ENCODE measurements at places on chromosomes 1 and 21.
A peak's percentile ranks its signal among the peaks of the same experiment; 100 is the strongest.

DNA sequence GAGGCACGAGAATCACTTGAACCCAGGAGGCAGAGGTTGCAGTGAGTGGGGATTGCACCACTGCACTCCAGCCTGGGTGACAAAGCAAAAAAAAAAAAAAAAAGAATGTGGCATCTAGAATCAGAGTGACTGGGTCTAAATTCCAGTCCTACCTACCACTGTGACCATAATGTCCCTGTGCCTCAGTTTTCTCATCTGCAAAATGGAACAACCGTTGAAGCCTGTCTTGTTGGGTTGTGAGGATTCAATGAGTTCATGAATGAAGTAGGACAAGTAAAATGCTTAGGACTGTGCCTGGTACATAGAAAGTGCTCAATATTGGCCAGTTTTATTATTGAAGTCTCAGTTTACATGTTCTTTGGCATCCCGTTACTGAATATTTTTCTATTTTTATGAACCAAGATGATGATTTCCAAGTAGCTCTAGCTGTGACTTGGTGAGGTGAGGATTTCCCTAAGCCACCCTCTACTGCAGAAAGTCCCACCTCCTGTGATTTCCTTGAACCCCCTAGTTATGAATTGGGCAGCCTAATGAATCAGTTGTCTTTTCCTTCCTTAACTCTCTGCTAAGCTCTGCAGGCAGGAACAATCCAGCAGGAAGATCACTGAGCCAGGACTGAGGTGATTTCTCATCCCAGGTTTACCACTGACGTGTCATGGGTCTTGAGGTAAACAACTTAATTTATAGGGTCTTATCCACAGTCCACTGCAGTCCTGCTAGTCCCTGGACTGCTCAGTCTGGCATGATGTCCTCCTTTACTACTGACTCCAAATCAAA, 18.9 kb upstream of the MEAF6 start:
- no peak for DNase-seq

DNA sequence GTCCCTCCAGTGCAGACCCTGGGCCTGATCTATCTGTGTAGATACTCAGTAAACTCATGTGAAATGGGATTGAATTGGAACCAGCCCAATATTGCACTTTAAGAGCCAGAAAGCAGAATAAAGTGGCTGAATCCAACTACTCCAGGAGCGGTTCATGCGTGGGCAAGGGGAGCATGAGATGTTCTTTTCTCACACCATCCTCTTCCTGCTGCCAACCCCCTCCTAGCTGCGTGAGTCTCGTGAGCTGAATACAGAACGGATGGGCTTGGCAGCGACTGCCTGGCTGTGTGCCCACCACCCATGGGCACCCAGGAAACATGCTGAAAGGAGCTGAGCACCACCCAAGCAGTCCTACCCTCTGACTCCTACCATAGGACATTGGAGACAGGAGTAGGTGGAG, 128.3 kb downstream of the ELAVL4 start:
- no peak for DNase-seq

GRCh38 chr1:7326366-7326765, 444.7 kb upstream of the VAMP3 start:
- DNase-seq: no peak

- DNase-seq: no peak
Observed at GRCh38 chr1:178713259-178713658, 11.8 kb upstream of the RALGPS2 start.

DNA sequence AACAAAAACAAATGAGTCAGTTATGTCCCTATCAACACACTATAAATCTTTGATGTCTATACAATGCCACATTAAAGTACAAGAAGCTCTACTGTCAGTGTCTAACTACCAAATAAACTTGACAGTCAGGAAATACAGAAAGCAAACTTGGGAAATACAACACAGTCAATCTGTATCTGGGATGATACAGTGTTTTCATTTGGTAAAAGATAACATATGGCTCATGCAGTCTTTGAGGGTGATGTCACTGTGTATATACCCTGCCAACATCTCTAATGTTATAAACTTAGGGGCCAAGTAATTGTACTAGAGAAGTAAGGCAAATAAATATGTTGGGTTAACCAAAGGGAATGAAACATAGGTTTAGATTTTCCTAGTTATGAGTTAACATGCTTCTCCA, 552.5 kb upstream of the ADAMTS5 start:
- DNase-seq: no peak

DNA sequence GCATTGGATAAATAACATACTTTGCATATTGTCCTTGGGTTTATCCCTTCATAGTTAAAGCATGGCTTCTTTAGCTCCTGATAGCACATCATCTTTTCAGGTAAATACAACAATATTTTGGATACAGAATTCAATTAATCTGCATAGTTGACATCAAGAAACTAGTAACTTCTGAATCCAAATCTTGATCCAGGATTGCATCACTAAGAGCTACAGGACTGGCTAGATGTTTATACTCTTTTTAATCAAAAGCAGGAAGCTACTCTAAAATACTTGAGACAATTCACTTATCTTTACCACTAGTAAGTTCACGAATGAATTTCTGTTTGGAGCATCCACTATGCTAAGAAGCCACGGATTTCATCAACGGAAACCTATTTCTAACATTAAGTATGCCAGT, 54.2 kb upstream of the SLC44A3 start:
- no peak for DNase-seq

GRCh38 chr21:16124378-16125138, 394.8 kb downstream of the USP25 start:
- no peak for DNase-seq

DNA sequence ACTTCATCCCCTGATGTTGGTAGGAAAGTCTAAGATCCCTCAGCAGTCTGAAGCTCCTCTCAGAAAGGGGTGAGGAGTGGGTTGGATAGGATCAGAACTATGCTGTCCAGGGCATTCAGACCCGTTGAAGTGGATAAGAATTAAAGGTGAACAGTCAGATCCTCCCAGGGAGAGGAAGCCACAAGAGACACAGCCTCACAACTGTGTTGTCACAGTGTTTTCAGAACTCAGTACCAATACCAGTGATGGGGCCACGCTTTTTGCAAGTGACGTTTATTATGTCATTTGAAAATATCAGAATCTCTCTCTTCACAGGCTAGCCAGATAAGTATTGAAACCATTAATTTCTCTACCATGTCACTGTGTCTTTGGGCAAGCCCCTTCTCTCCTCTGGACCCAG, 15.4 kb upstream of the EPS15 start:
- DNase-seq: no peak

- no peak for DNase-seq
Observed at GRCh38 chr1:43253876-43254275, 15.9 kb upstream of the TMEM125 start.

- no peak for DNase-seq
Observed at GRCh38 chr1:21586222-21586621, 77.0 kb downstream of the ALPL start.

DNA sequence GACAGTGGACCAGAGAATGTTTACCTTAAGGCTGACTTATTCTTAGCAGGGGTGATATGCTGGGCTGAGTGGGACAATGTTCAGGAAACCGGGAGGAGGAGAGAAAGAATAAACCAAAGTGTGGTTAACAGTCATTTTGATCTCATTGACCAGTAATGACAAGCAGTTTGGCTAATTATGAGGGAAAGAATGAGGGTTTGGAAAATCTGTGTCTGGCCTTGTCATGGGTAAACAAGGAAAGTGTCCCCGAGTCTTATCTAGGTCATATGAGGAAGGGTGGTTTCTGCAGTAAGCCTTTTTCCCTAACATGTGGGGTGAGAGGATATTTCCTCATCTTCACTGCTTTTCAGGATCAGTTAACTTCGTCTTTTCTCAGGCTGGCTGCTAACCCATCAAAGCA, 155.0 kb downstream of the TPR start:
- no peak for DNase-seq

GRCh38 chr21:14900058-14900457, 164.7 kb downstream of the NRIP1 start:
- DNase-seq: no peak

DNA sequence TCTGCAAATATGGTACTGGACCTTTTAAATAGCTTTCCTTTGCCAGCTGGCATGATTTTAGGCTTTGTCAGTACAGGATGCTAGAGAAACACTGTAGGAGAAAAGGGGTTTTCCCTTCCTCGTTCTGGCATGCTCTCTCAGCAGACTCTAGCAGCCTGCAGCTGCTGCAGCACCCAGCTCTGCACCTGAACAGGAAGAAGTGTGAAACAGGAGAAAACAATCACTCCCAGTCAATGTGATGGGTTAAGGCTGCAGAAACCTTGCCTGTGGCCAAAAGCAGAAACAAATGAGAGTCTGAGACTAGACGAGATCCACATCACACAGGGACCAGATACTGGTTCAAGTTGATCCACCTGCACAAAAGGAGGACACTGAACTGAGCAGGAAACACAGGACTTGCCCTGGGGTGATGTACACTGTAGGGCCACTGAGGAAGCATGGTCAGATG, 21.2 kb downstream of the OVGP1 start:
- peak; percentile 52 for DNase-seq

GRCh38 chr1:236160540-236161127, 18.3 kb downstream of the GPR137B start:
- DNase-seq: no peak

GRCh38 chr1:21843996-21844395, 31.9 kb downstream of the LDLRAD2 start:
- DNase-seq: no peak

- no peak for DNase-seq
Observed at GRCh38 chr1:94827434-94827833, 7.3 kb downstream of the SLC44A3 start.

DNA sequence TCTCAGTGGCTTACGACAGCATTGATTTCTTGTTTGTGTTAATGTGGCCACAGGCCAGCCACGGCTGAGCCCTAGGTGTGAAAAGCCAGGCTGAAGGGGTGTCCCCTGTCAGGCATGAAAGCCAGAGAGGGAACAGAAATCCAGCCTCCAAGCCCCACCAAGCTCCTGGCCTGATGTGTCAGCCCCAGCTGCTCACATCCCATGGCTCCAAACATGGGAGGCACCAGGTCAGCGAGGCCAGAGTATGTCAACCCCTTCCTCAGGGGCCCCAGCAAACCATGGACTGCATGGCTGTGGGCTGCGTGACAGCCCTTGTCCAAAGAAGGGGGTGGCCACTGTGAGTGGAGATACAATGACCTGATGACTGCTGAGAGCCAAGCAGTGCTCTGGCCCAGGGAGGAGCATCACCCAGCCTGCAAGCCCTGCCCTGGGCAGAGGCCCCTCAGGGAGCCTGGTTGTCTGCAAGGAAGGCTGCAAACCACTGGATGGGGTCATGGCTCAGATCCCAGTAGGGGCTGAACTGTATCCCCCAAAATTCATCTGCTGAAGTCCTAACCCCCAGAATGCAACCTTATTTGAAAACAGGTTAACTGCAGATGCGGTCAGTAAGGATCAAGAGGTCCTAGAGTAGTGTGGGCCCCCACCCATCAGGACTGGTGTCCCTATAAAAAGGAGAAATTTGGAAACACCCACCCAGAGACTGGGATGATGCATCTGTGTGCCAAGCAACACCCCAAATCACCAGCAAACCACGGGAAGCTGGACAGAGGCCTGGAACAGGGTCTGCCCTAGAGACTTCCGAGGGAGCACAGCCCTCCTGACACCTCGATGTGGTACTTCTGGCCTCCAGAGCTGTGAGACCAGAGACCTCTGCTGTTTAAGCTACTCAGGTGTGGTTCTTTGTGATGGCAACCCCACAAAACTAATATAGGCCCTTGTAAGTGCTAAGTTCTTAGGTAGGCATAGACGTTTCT, 3.3 kb upstream of the MX2 start:
- DNase-seq: no peak

DNA sequence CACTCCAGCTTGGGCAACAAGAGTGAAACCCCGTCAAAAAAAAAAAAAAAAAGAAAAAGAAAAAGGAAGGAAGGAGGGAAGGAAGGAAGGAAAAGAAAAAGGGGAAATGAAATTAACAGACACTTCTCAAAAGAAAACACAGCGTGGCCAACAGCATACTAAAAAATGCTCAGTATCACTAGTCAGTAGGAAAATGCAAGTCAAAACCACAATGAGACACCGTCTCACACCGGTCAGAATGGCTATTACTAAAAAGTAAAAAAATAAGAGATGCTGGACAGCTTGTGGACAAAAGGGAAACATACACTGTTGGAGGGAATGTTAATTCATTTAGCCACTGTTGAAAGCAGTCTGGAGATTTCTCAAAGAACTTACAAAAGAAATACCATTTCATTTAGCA, 369.5 kb upstream of the BRINP3 start:
- no peak for DNase-seq

- DNase-seq: no peak
Observed at GRCh38 chr1:241592273-241592958, 47.8 kb downstream of the CHML start.

GRCh38 chr1:118160806-118161205, 24.2 kb downstream of the SPAG17 start:
- DNase-seq: no peak

DNA sequence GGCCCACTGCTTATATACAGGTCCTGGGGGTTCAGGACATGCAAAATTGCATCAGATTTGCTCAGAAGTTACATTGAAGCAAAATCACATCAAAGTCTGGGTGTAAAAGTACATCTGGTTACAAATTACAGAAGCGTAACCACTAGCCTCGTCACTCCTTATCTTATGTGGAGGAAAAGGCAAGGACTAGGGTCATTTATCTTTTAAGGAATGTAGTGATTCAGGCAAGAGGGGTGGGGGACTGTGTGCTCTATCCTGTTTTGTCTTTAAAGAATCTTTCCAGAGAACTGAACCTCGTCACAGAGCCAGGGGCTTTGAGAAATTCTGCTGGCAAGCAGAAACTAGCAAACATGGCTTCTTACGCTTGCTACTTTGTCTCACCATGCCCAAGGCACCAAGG, 61.1 kb upstream of the RAB4A start:
- DNase-seq: no peak

GRCh38 chr1:94623560-94624148, 82.1 kb upstream of the F3 start:
- DNase-seq: no peak

GRCh38 chr1:207397525-207397926, 56.6 kb upstream of the CR2 start:
- no peak for DNase-seq

DNA sequence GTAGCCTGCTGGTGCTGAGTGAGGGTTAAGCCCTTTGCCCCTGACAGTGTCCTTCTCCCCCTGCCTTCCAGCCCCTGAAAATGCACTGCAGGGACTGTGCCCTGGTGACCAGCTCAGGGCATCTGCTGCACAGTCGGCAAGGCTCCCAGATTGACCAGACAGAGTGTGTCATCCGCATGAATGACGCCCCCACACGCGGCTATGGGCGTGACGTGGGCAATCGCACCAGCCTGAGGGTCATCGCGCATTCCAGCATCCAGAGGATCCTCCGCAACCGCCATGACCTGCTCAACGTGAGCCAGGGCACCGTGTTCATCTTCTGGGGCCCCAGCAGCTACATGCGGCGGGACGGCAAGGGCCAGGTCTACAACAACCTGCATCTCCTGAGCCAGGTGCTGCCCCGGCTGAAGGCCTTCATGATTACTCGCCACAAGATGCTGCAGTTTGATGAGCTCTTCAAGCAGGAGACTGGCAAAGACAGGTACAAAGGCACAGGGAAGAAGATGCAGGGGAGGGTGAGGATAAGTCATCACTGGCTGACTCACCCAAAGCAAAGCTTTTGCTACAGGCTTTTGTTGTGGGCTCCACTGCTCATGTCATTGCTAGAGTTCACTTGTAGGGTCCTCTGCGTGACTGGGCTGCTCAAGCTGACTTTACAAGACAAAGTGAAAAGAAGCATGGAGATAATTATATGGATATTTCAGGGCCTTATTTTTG, 174.9 kb downstream of the PIGK start:
- DNase-seq: no peak

GRCh38 chr1:176174108-176174507, 33.0 kb downstream of the COP1 start:
- DNase-seq: no peak
